Inflammatory macrophage treated with lipopolysaccharide for 1 hour (primary cell): ENCODE measurements at places on chromosomes 7 and 10.

- DNase-seq: no peak
These were observed 27.4 kb downstream of the MYOF start for GRCh38 chr10:93454736-93455135.

GRCh38 chr7:121873289-121874194 lies 581 bp downstream of the PTPRZ1 start:
- DNase-seq: no peak

DNA sequence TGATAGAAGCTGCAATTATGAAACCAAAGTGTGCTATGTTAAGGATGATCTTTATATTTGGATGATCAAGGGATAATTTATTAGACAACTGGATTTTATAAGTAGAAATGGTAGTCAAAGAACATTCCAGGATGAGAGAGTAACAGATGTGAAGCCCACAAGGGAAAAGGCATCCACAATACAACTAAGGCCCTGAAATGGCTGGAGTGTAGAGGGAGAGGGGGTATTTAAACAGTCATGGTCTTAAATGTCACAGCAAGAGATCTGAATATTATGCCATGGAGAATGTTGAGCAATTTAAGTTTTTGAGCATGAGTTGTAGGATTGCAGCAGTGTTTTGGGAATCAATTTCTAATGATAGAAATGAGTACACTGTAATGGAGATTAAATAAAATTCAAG lies 282.3 kb upstream of the DKK1 start:
- DNase-seq: no peak

- DNase-seq: no peak
These were observed 273.1 kb downstream of the GLRX3 start for GRCh38 chr10:130409331-130409730.

DNA sequence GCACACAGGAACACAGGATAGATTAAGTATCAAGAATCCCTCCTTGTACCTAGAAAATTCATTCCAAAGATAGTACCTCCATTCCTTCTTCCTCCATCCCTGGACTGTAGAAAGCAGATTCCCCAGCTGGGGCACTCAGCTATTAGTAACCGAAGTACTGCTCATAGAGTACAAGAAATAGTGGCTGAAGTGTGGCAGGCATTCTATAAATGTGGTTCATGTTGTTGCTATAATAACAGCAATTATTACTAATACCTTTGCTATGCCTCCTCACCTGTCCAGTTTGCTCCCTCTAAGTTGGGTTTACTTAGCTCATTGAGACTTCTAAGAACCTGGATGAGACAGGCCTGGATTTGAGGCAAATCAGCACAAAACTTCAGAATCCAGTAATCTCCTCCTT lies 453.2 kb downstream of the GRM8 start:
- no peak for DNase-seq

DNA sequence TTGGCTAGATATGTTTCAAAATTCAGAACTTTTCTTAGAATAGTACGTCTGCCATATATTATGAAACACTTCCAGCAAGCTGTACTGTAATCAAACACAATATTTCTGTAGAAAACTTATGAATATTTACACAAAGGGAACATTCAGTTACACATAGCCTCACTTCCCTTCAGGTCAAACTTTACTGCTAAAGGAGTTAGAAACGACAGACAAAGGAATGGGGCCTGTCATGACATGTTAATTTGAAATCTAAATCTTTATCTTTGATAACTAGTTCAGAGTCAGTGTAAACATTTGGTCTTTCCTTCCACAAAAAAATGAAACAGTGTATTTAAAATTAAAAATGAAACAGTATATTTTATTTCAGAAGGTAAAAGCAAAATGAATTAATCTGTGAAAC lies 1.0 kb upstream of the CROT start:
- peak; percentile 2 for DNase-seq

GRCh38 chr7:133139350-133139749 lies 57.5 kb upstream of the CHCHD3 start:
- DNase-seq: no peak

- DNase-seq: no peak
These were observed 179.0 kb downstream of the NOC3L start for GRCh38 chr10:94183666-94184264.

- no peak for DNase-seq
These were observed 13.8 kb upstream of the JCAD start for GRCh38 chr10:30073045-30073766.

GRCh38 chr7:133070562-133070961 lies 11.3 kb downstream of the CHCHD3 start:
- no peak for DNase-seq

GRCh38 chr10:80202934-80203834 lies 2.2 kb downstream of the ANXA11 start:
- peak; percentile 61 for DNase-seq

- no peak for DNase-seq
These were observed 106.4 kb upstream of the CARD11 start for GRCh38 chr7:3150027-3150426.

DNA sequence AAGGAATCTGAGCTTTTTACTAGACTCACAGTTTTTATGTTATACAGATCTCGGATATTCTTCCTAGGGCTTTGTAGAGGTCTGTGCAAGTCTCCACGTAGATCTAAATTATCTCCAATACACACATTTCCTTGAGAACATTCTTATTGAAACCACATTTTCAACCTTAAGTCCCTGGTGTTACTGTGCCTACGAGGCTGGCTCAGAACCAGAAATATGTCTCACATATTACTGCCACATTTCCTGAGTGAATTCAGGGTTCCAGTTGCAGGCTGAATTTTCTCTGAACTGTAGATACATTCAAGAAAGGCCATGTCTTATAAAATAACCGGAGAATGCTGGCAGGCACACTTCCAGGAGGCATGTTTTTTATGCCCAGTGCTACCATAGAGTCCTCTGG lies 46.5 kb downstream of the INHBA start:
- no peak for DNase-seq

DNA sequence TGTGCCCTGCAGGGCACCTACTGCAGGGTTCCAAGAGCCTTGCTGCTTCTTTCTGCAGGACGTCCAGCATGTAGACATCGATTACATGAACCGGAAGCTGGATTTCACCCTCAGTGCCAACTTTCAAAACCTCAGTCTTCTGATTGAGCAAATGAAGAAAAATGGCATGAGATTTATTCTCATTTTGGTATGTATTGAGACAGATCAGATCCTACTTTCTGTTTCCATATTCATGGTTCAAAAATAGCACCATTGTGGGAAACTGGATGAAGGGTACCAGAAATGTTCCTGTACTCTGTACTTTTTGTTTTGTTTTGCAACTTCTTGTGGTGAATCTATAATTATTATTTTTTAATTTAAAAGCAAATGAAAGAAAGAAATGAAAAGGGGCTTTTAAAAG lies 64.1 kb downstream of the MGAM2 start:
- DNase-seq: no peak

- no peak for DNase-seq
These were observed 660.7 kb downstream of the PARD3 start for GRCh38 chr10:34154383-34154900.

DNA sequence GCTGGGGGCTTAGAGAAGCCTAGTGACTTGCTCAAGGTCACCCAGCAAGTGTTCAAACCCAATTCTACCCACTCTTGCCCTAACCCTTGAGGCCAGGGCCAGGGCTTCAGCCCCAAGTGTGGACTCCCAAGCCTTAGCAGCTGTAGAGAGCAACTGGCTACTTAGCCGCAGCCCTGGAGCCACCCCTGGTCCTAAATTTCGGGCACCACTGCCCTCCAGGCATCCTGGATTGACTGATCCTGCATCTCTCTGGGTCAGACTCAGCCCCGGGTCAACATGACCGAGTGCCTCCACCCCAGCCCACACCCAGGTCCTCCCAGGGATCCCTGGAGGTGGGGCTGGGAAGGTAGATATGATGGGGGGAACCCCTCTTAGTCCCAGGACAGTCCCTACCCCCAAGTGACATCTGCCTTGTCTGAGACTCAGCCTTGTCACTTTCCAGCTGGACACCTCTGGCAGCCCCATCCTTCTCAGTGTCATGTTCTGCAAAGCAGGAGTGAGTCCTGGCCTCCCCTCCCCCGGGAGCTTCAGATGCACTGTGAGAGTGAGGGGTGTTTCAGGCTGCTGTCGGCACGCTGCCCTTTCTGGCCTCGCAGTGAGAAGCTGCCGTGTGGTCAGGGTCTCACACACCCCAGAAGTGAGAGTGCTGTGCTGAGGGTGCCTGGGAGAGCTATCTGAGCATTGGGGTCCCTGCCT lies 89.8 kb downstream of the ZMIZ1 start:
- no peak for DNase-seq

- no peak for DNase-seq
These were observed 1.1 kb downstream of the MEPCE start for GRCh38 chr7:100430493-100431285.

DNA sequence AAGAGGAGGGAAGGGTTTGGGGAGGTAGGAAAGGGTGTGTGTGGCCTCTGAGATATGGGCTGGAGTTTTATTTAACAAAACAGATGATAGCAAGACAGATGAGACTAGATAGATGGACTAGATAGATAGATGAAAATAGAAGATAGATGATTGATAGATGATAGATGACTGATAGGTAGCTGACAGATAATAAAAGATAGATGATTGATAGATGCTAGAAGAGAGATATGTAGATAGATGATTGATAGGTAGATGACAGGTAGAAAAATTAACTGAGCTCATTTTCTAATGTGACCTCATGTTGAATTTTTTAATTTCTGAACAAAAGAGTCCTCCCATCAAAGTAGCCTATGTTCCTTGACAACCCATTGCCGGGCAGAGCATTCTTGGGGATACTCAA lies 116.6 kb upstream of the SFMBT2 start:
- no peak for DNase-seq

GRCh38 chr7:15938115-15938514 lies 251.6 kb upstream of the MEOX2 start:
- no peak for DNase-seq

DNA sequence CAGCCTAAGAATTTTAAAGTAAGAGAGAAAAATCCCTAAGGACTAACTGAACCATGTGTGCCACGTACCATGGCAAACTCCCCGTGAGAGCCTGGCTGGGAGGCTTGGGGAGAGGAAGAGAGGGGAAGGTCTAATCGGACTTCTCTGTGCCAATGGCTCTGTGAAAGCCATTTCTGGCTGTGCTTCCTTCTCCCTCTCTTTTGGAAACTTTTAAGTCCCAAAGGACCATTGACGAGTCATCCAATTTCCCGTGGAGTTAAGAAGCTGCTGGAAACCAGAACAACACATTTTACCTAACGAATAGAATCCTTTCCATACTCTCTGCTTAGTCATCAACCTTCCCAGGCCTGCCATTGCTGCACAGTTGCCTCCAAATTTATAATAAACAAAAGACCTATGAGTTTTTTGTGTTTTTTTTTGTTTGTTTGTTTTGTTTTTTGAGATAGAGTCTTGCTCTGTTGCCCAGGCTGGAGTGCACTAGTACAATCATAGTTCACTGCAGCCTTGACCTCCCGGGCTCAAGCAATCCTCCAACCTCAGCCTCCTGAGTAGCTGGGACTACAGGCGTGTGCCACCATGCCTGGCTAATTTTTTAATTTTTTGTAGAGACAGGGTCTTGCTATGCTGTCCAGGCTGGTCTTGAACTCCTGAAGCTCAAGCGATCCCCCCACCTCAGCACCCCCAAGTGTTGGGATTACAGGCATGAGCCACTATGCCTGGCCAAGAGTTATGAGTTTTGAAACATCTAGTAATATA lies 13.2 kb downstream of the LAMB1 start:
- DNase-seq: no peak

- DNase-seq: no peak
These were observed 99.0 kb upstream of the PITRM1 start for GRCh38 chr10:3271354-3272115.

DNA sequence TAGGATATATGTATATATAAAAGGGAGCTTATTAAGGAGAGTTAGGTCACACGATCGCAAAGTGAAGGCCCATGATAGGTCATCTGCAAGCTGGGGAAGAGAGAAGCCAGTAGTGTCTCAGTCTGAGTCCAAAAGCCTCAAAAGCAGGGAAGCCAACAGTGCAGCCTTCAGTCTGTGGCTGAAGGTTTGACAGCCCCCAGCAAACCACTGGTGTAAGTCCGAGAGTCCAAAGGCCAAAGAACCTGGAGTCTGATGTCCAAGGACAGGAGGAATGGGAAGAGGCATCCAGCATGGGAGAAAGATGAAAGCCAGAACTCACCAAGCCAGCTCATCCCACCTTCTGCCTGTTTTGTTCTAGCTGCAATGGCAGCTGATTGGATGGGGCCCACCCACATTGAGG lies 88.9 kb upstream of the TBX20 start:
- no peak for DNase-seq

- DNase-seq: no peak
These were observed 98.0 kb downstream of the NPY start for GRCh38 chr7:24381894-24382505.

DNA sequence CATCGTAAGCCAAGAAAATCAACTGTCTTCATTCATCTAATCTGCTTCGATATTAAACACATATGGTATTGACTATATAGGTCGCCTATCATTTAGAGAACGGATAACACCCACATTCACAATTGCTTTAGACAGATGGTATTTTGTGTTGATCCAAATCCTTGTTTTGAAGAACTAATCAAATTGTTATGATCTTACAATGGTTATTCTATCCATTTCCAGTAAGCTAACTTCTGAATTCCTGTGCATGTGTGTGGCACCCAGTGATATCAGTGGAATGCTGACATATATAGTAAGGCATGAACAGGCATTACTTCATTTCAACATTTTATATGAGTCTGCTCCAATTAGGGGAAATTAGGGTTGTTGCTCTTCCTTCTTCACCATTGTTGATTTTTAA lies 98.8 kb downstream of the SEMA3E start:
- no peak for DNase-seq

GRCh38 chr10:117547716-117548668 lies 5.4 kb downstream of the EMX2 start:
- DNase-seq: no peak

- DNase-seq: no peak
These were observed 81.0 kb upstream of the CACUL1 start for GRCh38 chr10:118835682-118836326.

DNA sequence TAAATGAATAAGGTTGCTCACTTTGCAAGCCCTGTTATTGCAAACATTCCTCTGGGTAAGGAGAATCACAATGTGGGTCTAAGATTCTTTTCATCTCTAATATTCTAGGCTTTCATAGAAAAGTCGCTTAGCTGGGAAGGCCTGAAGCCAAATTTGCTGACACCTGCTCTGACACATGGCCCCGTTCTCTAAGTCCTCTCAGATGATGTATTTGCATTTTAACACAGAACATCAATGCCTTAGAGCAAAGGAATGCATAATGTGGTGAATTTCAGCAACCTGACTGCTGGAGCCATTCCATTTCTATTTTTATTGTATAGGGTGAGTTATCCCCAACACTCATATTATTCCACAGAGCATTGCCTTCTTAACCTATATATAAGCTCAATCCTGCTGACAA lies 682.1 kb upstream of the NRP1 start:
- DNase-seq: no peak

DNA sequence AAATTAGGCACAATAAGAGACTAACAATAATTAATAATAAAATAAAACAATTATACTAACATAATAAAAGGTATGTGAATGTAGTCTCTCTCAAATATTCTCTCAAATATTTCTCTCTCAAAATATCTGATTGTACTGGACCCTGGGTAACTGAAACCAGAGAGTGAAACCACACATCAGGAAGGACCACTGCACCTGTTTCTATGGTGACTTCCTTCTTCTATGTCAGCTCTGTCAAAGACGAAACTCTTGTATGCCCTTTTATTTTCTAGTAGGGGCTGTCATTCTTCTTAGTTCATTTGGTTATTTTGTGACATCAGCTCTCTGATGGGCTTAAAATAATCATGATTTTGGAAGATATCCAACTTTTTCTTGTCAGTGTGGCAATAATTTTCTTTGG lies 428.0 kb upstream of the TPK1 start:
- DNase-seq: no peak

GRCh38 chr7:6284461-6285360 lies 12.3 kb upstream of the CYTH3 start:
- DNase-seq: no peak

- no peak for DNase-seq
These were observed 91.3 kb upstream of the NPY start for GRCh38 chr7:24192691-24193090.
